Type B pancreatic cell (in vitro differentiated cells): ENCODE measurements at places on chromosomes 5 and 9. TPM values are rescaled to one million over a fixed set of nuclear protein-coding genes. Genes with fewer than 3 reads are reported as not detected.

DNA sequence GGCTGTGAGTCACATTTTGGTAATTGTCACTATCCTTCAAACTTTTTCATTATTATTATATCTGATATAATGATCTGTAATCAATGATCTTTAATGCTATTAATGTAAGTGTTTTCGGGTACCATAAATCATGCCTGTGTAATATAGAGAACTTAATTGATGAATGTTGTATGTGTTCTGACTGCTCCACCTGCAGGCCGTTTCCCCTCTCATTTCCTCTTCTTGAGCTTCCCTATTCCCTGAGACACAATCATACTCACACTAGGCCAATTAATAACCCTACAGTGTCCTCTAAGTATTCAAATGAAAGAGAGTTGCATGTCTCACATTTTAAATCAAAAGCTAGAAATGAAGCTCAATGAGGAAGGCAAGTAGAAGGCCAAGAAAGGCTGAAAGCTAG lies 420.9 kb upstream of the SGCD start:
- H3K27ac ChIP-seq, result no peak overlapping the region
- H3K4me1 ChIP-seq, result no peaks in the 10 kb centered on the region
- H3K4me3 ChIP-seq, result no peak overlapping the region
- H3K36me3 ChIP-seq, result no peaks in the 10 kb centered on the region
- DNase-seq, result no peak
- H3K27me3 ChIP-seq, result no peaks in the 10 kb centered on the region

DNA sequence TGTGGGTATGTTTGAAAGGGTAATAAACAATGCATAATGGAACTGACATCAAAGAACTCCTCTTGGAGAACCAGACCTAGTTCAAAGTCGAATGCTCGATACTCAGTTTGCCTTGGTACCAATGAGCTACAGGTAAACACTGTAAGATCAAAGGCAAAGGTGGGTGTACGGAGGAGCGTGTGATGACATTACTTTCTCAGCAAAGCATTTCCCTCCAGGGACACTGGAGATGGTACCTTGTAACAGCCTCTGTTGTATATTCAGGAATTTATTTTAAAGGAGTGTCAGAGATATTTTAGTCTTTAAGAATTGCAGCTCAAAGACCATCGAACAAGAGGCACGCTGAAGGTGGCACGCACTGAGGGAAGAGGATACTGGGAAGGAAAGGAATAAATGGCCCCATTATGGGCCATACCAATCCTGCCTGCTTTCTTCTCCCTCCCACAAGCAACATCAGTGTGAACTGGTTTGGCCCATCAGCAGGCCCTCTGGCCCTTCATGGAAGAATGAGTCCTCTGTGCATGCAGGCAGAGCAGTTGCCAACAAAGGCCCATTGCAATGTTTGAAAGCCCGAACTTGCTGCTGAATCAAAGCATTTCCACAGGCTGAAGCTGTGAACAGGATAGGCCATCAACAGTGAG lies 410.2 kb downstream of the ACTL7B start:
- no peaks in the 10 kb centered on the region for H3K36me3 ChIP-seq
- no peak for DNase-seq
- peaks cover 22% of the 10 kb centered on the region for H3K4me1 ChIP-seq
- peak overlapping the region; percentile 85 for H3K27ac ChIP-seq
- no peak overlapping the region for H3K4me3 ChIP-seq
- no peaks in the 10 kb centered on the region for H3K27me3 ChIP-seq

- no peak overlapping the region for H3K4me3 ChIP-seq
- H3K27me3 ChIP-seq, result no peaks in the 10 kb centered on the region
- no peaks in the 10 kb centered on the region for H3K36me3 ChIP-seq
- H3K4me1 ChIP-seq, result no peaks in the 10 kb centered on the region
- no peak for DNase-seq
- no peak overlapping the region for H3K27ac ChIP-seq
Measured at GRCh38 chr5:104739905-104740304, 1177.3 kb upstream of the NUDT12 start.

- H3K36me3 ChIP-seq, result no peaks in the 10 kb centered on the region
- no peaks in the 10 kb centered on the region for H3K4me1 ChIP-seq
- no peak overlapping the region for H3K4me3 ChIP-seq
- DNase-seq, result no peak
Measured at GRCh38 chr9:88710449-88710848, 175.5 kb downstream of the NXNL2 start.

DNA sequence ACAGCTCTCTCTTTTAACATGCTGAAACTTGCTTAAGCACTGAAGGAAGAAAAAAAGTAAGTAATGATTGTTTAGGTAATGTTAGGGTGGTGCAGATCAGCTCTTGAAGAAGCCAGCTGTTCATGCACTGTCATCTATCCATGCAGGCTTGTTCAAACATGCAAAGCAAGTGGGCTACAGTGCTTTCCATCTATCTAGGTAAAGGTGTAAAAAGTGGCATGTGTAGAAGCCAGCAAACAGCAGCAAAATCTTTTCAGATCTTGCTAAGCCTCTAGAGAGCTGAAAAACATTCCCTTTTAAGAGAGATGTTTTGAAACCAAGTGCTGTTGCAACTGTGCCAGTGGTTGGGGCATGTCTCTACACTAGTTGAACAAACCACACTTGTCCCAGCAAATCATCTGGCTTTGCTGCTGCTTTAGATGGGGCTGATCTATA lies 214.4 kb downstream of the EFNA5 start:
- H3K36me3 ChIP-seq, result peaks cover 8% of the 10 kb centered on the region
- no peaks in the 10 kb centered on the region for H3K27me3 ChIP-seq
- no peak overlapping the region for H3K4me3 ChIP-seq
- peaks cover 44% of the 10 kb centered on the region for H3K4me1 ChIP-seq

GRCh38 chr5:125065741-125066140 lies 319.3 kb upstream of the ZNF608 start:
- H3K4me3 ChIP-seq, result no peak overlapping the region
- peaks cover 22% of the 10 kb centered on the region for H3K4me1 ChIP-seq
- H3K36me3 ChIP-seq, result peaks cover under 1% of the 10 kb centered on the region
- no peak overlapping the region for H3K27ac ChIP-seq
- DNase-seq, result no peak
- peaks cover 17% of the 10 kb centered on the region for H3K27me3 ChIP-seq

DNA sequence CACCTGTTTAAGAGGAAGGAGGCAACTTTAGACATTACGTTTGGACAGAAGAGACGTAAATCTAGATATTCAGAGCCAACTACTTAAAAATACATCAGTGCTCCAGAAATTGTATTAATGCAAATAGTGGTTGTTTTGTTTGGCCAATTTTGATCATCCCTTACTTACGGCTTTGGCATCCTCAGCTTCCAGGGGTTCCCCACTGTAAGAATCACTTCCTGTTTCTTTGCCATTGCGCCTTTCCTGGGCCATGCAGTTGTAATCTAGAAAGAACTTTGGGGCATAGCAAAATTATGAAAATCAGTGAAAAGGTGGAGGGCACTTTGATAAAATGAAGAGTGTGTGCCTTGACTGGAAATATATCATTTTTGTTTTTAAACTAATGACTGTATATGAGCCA lies 537.2 kb upstream of the TLE4 start:
- no peaks in the 10 kb centered on the region for H3K4me1 ChIP-seq
- DNase-seq, result no peak
- H3K36me3 ChIP-seq, result no peaks in the 10 kb centered on the region
- no peak overlapping the region for H3K27ac ChIP-seq
- no peak overlapping the region for H3K4me3 ChIP-seq

DNA sequence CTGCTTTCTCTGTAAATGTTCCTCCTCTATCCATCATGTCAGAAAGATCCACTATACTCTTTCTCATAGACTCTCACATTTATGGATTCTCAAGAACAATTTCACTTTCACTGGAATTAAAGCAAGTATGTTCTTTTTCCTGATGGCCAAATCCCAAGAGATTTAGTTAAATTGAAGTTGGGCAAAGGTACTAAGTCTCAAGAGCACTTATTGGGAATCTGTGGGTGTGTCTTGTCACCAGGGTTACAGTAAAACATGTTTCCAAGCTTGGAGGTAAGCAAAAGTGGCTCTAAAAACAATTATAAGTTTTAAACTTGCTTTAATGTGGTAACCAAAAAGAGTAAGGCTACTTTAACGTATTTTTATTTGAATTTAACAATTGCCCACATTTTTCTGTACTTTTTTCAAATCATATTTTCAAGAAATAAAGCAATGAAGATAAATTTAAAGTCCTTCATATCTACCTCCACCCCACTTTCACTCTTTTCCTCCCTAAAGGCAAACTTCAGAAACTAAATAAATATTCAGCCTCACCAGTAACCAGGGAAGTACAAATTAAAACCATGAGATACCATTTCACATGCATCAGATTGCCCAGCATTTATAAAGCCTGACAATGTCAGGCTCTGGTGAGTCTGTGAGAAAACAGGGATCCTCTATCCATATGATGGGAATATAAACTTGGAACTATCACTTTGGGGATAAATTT lies 387.4 kb downstream of the CETN3 start:
- no peak overlapping the region for H3K27ac ChIP-seq
- H3K36me3 ChIP-seq, result no peaks in the 10 kb centered on the region
- no peaks in the 10 kb centered on the region for H3K27me3 ChIP-seq

The SLC12A7 gene
- total RNA-seq, result 44.7 and 57.6 TPM in 2 replicates

The ZDHHC21 gene
- 10.1 and 11.1 TPM in 2 replicates for total RNA-seq

The SPATA31D4 gene
- not detected in 2 replicates for total RNA-seq

The WNT8A gene
- not detected in 2 replicates for total RNA-seq

The PCDHGC4 gene
- total RNA-seq, result 0.38 and 4.0 TPM in 2 replicates

The CENPK gene
- total RNA-seq, result 17.6 and 36.9 TPM in 2 replicates
